Stimulated activated naive CD4-positive, alpha-beta T cell treated with Interleukin-2 at 50 U/mL for 16 hours (primary cell): ENCODE measurements at places on chromosomes 6 and 20.

- no peak for DNase-seq
Observed at GRCh38 chr6:37555040-37555781, 55.5 kb upstream of the CCDC167 start.

DNA sequence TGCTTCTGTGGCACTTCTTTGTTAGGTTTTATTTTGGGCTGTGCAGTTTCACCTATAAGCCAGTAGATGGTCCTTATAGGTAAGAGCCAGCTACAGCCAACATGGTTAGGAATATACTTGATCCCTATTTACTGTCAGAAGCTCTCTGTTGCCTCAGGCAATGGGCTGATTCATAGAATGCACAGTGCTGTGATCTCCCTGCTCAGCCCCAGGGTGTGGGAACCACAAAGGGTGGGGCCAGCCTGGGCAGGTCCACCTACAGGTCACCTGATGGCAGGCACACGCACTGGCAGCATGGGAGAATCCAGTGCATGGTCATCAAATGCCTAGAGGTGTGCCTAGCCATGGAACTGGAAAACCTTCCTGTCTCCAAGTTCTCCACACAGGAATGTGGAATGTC is 191.9 kb downstream of the MOXD1 start:
- DNase-seq: no peak

DNA sequence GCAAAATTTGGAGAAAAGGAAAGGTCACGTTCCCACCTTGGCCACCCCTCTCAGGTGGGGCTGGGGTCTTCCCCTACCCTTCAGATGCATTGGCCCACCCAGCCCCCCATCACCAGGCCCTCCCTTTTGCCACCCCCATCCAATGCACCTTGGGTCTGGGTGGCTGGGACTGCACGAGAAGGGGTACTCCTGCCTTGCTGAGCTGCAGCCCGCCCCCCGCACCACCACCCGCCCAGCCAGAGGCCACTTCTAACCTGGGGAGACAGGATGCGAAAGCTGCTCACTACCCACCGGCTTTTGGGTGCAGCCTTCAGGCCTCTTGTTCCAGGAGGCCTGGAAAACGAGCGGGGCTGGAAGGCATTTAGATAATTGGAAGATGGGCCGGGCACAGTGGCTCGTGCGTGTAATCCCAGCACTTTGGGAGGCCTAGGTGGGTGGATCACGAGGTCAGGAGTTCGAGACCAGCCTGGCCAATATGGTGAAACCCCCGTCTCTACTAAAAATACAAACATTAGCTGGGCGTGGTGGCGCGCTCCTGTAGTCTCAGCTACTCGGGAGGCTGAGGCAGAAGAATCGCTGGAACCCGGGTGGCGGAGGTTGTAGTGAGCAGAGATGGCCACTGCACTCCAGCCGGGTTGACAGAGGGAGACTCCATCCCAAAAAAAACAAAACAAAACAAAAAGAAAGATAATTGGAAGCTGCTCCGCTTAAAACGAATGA is 1.2 kb upstream of the CDC25B start:
- no peak for DNase-seq

DNA sequence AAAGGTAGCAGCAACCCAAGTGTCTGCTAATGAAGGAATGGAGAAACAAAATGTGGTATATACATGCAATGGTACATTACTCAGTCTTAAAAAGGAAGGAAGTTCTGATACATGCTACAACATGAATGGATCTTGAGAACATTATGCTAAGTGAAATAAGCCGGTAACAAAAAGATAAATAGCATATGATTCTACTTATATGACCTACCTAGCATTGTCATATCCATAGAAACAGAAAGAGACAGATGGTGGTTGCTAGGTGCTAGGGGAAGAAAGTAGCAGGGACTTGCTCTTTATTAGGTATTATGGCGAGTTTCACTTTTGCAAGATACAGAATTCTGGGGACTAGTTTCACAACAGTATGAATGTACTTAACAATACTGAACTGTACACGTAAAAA is 46.6 kb downstream of the UBR2 start:
- DNase-seq: no peak

GRCh38 chr6:152474354-152474753 is 162.8 kb downstream of the SYNE1 start:
- no peak for DNase-seq

DNA sequence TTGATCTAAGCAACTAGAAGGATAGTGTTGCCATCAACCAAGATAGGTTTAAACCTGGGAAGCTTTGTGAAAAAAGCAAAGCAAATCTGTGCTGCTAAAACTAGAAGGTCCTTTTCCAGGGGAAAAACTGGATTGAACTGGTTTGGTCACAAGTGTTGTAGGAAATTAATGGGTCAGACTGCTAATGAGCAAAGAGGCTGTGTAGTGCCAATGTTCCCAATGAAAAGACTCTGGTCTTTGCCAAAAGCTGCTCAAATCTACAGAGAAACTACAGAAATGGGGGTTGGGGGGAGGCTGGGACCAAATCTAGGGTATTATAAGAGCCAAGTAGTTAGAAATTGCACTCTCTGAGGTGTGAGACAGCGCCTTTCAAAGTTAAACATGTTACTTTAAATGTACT is 85.0 kb downstream of the PLCG1 start:
- DNase-seq: no peak

- no peak for DNase-seq
Observed at GRCh38 chr6:26360451-26361416, 4.3 kb upstream of the BTN3A2 start.

DNA sequence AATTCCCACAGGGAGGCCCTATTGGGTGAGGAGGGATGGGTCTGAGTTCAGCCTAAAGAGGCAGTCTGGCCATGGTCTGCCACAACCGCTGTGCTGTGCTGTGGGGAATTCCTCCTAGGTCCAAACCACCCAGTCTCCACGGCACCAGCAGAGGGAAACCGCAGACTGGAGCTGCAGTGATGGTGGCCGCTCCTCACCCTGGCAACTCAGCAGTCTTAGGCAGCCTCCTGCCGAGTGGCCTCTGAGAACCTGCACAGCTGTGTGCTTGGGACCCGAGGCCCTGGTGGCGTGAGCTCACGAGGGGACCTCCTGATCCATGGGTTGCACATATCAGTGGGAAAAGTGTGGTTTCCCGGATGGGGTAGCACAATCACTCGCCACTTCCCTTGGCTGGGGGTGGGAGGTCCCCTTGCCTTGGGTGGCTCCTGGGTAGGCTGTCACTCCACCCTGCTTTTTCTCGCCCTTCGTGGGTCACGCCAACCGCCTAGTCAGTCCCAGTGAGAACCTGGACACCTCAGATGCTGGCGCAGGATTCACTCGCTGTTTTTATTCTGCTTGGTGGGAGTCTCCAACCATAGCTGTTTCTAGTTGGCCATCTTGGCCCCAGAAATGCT is 242.2 kb downstream of the CDH26 start:
- DNase-seq: no peak
